ENCODE measurements at places on chromosomes 11 and 22.

DNA sequence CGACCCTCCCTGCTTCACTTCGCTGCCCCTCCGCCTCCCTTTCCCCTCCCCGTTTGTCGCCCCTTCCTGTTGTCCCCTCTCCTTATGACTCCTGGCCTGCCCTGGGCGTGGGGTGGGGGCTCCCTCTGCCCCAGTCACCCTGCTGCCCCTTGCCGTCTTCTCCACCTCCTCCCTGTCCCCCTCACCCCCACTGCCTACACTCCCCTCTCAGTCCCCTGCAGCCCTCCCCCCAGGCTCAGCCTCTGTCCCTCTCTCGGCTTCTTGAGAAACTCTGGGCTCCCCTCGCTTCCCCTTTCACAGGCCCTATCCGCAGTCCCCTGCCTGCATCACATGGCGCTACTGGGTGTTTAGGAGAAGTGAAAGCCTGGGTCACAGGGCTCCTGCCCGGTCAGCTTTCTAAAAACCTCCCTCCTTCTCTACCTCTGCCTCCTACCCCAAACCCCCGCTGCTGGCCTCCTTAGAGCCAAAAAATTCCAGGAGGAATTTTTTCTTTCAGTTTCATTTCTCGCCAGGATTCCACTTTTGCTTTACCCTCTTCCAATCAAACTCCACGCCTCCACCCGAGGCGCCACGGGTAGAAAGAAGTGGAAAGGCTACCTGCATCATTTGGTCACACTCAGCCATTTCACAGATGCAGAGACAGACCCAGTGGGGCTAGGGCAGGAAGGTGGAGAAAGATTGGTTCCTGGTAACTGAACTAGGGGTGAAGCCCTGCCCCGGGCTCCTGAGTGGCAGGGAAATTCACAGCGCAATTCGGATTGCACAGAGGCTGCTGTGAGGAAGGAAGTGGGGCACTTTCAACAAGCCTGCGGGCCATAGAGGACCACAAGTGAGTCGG, at the start of gene SLC15A3:
Gene SLC15A3 (minus strand): TSS at position 273 of the 838 bp plus-strand sequence. CDS start 625 bp downstream, outside the sequence.
- no peak for DNase-seq

DNA sequence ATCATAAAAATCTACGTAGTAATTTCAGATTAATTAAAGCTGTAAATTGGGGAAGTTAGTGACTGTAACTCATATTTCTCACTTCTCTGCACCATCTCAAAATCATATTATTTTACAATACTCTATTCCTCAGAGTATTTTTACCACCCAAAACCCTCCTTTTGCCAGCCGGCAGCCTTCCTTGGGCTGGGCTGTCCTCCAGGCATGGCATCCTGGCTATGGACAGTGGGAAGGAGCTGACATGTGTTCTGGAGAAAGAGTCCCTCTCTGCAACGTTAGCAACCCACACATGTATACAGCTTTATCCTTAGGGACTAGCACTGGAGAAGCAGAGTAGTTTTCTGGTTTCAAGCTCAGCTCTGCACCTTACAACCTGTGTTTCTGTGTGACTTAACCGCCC, 86.8 kb downstream of the DSCAML1 start:
- DNase-seq, result no peak

- DNase-seq, result no peak
Observed at GRCh38 chr11:77303328-77303727, 1.8 kb upstream of the GDPD4 start.

- no peak for DNase-seq
Observed at GRCh38 chr11:72422414-72422813, 11.9 kb downstream of the CLPB start.

- no peak for DNase-seq
Observed at GRCh38 chr11:83151274-83151977, 5.5 kb upstream of the PCF11 start.

- DNase-seq, result no peak
Observed at GRCh38 chr11:118768690-118769089, 22.3 kb downstream of the DDX6 start.

DNA sequence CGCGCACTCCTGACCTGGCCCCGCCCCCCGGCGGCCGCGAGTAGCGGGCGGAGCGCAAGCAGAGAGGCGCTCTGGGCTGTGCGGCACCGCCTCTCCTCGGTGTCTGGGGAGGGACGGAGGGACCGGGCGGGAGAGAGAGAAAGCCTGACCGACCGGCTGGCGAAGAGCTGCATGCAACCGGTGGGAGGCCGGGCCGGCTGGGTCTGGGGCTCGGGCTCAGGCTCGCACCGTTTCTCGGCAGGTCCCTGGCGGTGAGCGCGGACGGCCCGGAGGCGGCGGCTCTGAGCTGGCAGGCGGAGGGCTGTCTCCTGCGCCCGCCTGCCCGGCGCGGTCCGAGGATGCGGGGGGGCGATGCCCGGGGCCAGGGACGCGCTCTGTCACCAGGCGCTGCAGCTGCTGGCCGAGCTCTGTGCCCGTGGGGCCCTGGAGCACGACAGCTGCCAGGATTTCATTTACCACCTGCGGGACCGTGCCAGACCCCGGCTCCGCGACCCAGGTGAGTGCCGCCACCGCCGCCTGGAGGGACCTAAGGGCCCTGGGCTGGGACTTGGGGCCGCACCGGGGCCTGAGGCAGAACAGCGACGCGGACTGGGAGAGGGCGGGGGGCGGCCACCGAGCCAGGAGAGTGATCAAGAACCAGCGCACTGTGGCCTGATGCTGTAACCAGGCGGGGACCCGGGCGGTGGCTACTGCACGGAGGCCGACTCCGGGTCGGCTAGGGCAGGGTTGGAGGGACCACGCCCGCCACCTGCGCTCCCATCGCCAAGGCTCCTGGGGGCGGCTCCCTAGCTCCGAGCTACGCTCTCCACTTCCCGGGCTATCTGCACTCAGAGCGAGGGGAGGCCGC, at the start of gene SYT9:
Gene SYT9 (plus strand): TSS at position 69 of the 847 bp plus-strand sequence. CDS start 283 bp downstream, at position 352.
- peak; percentile 1 for DNase-seq

- DNase-seq, result peak; percentile 25
Observed at GRCh38 chr11:62444236-62444833, 25.5 kb downstream of the SCGB1A1 start.

DNA sequence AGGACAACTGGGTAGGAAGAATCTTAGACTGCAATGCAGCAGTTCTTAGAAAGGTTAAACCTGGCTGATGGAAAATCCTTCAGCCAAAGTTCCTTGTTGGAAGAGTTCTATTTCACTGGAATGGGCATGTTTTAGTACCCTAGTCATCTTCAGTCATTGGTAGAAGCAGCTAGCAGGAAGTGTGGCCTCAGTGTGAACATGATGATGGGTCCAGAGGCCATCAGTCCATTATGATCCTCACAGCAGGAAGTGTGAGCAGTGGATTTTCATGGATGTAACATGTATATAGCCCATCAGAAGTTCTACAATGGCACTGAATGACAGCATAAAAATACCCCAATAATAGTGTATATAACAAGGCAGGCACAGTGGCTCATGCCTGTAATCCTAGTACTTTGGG, 35.9 kb upstream of the PDE3B start:
- DNase-seq, result no peak

- no peak for DNase-seq
Observed at GRCh38 chr22:44677871-44678555, 24.0 kb upstream of the PRR5 start.

DNA sequence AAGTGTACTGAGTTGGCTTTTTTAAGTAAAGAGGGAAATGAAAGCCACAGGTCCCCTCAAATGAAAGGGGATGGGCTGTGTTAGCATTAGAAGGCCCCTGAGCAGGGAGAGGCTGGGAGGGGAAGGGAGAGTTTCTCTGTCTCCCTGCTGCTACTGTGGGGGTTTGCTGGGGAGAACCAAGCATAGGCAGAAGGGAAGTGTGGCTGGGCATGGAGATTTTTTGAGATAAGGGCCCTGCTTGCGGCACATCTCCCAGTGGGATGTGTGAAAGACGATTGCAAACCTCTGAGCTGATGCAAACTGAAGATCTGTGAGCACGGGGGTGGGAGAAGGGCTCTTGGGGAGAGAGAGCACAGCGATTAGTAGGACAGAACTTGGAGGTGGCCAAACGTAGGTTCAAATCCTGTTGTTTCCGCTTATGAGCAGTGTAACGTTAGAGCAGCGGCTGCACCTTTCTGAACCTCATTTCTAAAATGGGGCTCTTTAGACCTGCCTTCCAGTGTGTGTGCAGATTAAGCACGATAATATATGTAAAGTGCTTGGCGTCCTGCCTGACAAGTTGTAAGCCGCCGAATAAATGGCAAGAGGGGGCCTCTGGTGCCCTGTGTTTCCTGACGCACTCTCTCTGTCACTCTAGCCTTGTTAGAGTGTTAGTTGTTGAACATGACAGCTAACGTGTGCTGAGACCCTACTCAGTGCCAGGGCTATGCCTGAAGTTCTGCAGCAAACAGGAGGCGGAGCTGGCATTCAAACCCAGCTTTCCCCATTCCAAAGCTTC, 122.3 kb downstream of the GRIK4 start:
- DNase-seq, result no peak

- no peak for DNase-seq
Observed at GRCh38 chr11:61855939-61856680, 28.0 kb downstream of the FADS2 start.

GRCh38 chr11:134331354-134332188, at the start of gene GLB1L2:
TSS of gene GLB1L2 (plus strand) at chr11:134331988. CDS start at chr11:134332062, 74 bp downstream.
- peak; percentile 84 for DNase-seq

GRCh38 chr11:46724088-46724487, 5.1 kb downstream of the F2 start:
- DNase-seq, result no peak

DNA sequence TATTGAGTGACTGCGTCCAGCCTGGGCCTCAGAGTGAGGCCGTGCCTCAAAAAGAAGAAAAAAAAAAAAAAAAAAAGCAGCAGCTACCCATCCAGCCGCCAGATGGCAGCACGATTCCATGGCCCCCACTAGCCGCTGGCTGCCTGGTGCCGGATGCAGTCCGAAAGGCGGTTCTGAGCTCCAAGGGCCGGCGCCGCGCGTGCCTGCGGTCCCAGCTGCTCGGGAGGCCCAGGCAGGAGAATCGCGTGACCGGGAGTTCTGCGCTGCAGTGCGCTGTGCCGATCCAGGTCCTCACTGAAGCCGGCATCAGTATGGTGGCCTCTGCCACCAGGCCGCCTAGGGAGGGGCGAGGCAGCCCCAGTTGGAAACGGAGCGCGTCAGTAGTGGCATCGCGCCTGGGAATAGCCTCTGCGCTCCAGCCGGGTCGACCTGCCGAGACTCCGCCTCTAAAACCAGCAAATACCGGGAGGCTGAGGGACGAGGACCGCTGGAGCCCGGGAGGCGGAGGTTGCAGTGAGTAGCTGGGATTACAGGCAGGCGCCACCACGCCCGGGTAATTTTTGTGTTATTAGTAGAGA, 19.3 kb downstream of the SCARF2 start:
- peak; percentile 58 for DNase-seq

DNA sequence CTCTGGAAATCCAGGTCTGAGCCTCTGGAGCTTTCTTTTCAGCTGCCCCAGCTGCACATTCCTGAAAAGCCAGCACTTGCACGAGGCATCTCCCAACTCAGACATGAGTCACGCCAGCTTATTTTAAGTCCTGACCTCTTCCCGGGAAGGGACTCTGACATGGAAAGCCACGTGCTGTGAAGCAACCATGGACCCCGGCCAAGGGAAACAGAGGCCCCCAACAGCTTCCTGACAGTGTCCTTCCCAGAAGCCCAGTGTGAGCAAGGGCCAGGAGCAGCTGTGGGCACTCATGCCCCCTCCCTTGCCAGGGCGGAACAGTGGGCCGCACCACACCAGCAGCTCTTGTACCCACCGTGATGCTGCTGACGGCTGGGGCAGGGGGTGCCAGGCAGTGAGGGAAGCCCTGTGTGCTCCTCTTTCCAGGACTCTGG, 118.8 kb upstream of the CADM1 start:
- no peak for DNase-seq

GRCh38 chr11:47917599-47918369, 62.6 kb upstream of the PTPRJ start:
- no peak for DNase-seq

GRCh38 chr11:13040969-13041561, 31.9 kb downstream of the RASSF10 start:
- no peak for DNase-seq

- DNase-seq, result no peak
Observed at GRCh38 chr11:76674517-76675400, 4.2 kb upstream of the LRRC32 start.

DNA sequence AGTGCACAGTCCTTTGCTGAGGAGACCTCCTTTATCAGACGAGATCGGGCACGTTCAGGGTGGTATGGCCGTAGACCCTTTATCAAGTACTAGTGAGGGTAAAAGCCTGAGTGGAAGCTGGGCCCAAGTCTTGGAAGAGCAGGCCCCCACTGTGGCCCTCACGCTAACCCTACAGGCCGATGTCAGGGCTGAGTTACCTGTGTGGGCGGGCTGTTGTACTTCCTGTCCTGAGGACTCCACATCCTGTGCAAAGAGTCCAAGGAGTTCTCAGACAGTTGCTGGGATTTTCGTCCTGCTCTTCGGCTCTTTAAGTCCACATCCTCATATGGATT, 34.9 kb downstream of the RPL27A start:
- DNase-seq, result no peak

DNA sequence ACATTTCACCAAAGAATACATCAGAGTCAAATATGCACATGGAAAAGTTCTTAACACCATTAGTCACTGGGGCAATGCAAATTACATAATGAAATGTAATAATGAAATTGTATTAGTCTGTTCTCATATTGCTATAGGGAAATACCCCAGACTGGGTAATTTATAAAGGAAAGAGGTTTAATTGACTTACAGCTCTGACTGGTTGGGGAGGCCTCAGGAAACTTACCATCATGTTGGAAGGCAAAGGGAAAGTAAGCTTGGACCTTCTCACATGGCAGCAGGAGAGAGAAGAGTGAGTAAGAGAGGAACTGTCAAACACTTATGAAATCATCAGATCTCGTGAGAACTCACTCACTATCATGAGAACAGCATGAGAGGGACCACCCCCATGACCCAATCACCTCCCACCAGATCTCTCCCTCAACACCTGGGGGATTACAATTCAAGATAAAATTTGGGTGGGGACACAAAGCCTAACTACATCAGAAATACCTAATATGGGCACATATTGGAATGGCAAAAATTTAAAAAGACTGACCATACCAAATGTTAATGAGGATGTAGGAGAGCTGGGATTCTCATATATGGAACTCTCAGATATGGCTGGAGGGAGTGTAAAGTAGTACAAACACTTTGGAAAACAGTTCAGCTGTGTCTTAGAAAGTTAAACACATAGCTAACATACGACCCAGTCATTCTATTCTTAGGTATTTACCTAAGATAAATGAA, 65.1 kb upstream of the CD44 start:
- DNase-seq, result no peak

DNA sequence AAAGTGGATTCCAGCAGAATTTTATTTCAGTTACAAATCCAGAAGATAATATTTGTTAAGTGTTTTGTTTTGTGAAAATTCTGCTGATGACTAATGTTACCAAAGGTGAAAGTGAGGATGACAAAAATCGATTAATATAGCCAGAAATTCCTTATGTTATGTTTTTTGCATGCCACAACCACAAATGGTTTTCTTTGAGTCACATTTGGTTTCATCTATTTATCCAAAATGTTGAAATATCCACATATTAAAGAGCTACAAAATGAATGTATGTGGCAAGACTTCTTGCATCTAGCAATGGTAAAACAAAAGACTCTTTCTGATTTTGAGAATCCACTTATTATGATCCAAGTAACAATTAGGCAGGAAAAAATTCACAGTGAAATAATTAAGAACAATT, 150.1 kb upstream of the LRRC4C start:
- no peak for DNase-seq
